ENCODE measurements at places on chromosomes 7 and 10.
A peak's percentile ranks its signal among the peaks of the same experiment; 100 is the strongest.

- DNase-seq, result peak; percentile 3
These were observed 50.6 kb downstream of the PRPF18 start for GRCh38 chr10:13637303-13637856.

DNA sequence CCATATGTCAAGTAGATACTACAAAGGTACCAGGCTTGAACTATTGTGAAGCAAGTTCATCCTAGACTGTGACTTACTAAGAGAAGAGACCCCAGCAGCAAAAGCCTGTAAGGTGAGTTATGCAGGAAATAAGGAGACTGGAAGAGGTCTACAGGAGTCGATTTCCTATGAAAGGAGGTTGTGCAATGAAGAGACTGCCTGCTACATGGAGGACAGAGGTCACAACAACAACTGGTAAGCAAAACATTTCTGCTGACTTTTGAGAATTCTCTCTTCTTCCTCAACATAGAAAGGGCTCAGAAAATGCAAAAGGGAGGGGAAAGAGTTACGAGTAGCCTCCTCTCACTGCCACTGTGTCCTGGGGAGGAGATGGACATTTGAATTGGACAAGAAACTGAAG, 42.4 kb downstream of the PDK4 start:
- no peak for DNase-seq

DNA sequence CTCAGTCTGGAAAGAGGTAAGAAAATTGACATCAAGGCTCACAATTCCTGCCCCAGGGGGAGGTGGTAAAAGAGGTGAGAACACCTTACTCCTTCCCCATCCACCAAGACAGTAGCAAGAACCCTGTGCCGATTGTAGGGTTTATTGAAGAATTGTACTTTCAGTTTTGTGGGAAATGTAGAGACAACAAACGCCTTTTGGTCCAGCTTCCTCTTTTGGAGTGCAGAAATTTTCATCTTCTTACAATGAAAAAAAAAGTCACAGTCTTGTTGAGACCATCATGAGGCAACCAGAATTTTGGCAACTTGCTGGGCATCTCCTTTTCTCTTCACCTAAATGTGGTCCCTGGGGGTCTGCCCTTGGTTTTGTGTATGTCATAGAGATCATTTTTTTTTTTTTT, 217.7 kb downstream of the TMEM178B start:
- no peak for DNase-seq

DNA sequence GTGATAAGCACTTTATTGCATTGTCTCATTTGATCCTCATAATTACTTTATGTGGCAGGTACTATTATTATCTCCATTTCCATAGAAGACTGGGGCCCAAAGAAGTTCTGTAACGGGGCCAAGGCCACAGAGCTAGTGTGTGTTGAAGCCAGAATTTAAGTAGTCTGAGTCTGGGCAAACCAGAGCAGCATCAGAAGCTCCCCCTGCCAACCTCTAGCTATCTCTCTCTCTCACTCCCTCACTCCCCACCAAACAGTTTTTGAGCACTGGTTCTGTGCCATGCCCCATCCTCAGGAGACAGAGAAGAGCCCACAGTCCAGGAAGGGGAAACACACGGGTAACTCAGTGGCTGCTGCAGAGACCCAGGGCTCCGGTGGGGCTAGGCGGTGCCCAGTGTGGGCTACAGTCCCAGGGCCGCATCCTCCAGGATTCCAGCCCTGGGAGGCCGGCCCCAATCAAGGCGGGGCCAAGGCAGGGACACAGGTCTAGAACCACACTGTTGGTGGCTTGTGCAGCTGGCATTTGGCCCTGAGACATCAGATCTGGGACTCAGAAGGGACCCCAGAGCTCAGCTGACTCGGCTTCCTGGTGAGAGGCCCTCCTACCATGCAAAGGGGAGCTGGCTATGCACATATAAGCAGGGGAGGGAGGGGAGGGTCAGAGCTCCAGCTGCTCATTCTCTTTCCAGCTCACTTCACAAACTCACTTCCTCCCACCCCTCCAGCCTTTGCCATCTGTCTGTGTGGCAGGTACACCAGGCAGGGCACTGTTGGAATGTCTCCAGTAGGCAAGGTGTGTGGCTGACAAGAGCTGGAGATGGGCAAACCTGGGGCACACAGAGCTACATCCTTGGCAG, 34.4 kb downstream of the COL13A1 start:
- no peak for DNase-seq

DNA sequence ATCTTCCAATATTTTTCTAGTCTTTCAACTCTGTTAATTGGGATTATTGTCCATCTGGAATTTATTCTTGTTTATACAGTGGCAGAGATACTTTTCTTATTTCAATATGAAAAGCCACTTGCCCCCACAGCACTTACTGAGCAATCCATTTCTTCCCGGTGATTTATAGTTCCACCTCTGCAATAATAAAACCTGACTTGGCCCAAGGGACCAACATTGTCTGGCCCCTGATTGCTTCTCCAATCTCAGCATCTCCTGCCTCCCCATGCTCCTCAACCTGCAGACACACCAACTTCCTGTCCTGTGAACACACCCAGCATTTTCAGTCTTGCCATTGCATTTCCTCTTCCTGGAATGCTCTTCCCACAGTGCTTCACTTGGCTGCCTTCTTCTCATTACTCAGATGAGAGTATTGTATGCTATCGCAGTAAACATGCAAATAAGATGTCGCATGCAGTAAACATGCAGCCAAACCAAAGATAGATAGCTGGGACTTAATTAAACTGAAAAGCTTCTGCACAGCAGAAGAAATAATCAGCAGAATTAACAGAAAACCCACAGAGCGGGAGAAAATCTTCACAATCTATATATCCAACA, 19.5 kb downstream of the ITGA8 start:
- no peak for DNase-seq

DNA sequence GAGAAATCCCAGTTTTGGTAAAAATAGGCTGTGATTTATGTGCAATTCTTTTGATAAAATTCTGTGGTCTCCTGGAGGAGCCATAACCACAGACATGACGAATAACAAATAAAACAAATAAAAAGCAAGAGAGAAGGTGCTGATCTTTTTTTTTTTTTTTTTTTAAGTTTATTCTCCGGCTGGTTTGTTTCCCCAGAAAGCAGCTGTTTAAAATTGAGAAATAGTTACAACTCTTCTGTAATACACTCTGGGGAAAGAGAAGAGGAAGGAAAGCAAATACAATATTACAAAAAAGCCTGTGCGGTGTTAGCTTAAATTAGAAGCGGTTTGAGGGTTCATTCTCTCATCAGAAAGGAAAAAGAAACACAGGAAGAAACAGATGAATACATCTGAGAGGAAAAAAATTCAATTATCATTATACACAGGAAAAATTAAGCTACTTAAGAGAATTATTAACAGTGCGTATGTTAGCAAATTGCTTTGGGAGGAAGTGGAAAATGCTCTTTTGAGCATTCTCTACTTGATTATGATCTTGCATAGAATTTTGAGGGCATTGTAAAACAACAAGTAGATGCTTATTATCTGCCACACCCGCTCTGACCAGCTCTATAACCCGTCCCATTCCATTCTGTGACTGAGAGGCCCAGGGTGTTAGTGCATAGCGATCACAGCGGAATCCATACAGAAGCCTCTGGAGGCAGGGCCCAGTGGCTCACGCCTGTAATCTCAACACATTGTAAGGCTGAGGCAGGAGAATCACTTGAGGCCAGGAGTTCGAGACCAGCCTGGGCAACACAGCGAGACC, 40.6 kb upstream of the WAC start:
- DNase-seq, result no peak

- no peak for DNase-seq
These were observed 133.1 kb downstream of the SNX13 start for GRCh38 chr7:17807242-17807641.

DNA sequence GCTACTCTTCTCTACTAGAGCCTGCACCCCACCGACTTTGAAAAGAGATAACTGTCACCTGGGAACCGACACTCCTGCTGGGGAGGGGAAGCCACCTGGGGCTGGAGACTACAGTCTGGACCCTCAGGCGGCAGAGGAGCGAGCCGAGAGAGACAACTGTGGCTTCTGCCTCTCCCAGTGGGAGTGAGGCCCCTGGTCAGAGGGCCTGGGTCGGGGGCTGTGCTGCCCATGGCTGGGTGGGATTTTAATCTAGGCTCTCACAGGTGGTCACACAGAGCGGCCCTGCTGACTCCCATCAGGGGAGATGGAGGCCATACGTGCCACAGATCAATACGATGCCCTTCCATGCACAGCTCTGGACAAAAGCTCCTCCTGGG, 372.1 kb downstream of the DNAJB6 start:
- DNase-seq, result no peak

- peak; percentile 8 for DNase-seq
These were observed 83.2 kb downstream of the HECTD2 start for GRCh38 chr10:91493313-91493712.

- DNase-seq, result no peak
These were observed 100.2 kb downstream of the ACTR3B start for GRCh38 chr7:152859781-152860191.

DNA sequence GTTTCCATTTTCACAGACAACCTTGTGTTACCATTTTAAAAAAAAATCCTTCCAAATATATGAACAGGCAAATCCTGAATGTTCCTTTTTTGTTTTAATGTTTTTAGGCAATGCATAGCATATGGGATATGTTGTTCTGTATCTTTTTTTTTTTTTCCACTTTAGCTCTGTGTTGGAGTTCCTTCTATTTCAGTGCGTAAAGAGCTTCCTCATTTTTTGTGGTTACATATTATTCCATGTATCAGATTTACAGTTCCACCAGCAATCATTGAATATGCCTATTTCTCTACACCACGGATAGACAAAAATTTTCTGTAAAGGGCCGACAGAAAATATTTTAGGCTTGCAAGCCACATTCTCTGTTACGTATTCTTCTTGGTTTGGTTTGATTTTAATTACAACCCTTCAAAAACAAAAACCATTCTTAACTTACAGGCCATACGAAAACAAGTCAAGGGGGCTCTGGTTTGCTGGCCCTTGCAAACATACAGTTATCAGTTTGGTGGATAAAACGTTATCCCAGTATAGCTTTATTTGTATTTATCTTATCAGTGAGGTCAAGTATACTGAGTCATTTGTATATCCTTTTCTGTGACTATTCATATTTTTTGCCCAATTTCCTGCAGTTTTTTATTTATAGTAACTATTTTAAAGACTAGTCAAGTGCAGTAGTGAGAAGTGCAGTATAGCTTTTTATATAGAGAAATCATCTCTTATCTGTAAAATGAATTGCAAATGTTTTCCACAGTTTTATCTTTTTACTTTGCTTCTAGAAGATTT, 55.7 kb downstream of the RALA start:
- no peak for DNase-seq

- no peak for DNase-seq
These were observed 69.8 kb upstream of the PRKCQ start for GRCh38 chr10:6649903-6650302.

DNA sequence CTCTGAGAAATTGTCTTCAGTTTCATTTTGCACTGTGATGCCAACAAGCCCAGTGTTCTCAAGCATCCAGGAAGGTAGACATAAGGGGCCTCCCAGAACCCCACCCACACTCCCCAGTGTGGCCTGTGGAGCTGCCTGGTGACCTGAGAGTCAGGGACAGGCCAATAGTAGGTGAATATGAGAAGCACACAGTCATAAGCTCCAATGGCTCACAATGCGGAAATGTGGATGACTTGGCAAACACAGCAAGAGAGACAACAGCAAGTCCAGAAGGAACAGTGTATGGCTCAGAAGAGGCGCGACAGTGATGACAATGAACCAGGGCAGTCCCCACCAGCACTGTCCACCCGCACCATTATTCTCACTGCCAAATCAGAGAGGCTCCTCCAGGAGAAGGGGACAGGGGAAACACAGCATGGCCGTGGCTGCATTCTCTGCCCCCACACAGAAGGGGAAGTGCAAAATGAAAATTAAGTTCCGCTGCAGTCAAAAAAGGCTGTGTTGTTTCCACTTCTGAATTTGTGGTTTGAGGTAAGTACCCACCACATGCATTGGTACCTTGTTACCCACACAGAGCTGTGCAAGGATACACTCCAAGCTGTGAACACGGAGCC, 419.8 kb downstream of the GRID1 start:
- no peak for DNase-seq

DNA sequence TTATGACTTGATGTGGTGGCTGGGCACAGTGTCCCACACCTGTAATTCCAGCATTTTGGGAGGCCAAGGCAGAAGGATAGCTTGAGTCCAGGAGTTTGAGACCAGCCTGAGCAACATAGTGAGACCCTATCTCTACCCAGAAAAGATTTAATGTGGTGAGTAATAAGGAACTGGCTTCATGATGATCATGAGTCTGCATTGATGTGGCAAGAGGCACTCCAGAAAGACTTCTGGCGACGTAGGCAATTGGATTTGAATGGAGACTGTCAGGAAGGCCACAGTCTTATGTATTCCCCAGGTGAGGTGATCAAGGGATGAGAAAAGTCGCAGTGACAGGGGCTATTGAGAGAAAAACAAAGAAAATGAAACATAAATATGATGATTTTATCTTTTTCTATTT, 138.0 kb downstream of the CACNB2 start:
- DNase-seq, result no peak

DNA sequence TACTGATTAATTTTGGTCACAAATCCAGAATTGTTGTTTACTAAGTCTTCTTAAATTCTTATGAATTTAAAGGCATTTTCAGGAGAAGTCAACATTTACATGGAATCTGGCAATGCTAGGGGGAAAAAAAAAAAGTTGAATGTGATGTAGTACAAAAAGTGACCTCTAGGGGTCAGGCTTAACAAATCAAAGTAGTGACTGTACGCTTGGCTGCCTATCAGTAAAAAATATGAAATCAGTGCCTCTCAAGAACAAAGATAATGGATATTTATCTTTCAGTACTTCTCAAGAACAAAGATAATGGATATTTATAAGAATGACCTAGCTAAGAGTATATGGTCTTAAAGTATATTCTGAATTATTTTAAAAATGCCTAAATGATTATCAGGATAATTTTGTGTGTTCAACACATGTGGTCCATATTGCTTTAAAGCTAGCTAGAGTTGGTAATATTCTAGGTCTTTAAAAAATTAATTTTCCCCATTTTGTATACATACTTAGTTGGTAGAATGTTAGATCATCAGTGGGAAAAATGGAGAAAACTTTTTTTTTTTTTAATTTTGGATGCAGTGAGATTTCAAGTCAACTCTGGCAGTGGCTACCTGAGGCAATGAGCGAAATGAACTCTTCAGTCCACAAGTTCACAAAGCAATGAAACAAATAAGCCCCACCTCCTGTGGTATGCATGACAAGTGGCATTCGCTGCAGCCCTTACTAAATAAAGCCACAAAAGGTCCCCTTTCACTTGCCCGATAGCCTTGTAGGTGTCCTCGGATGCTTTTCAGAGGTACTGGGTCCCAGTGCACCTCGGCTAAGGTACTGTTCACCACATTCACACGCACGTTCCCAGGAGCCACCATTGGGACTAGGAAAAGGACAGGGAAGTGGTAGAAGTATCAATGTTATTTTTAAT, 51.2 kb upstream of the LAMB4 start:
- no peak for DNase-seq

- no peak for DNase-seq
These were observed 221.5 kb downstream of the MBL2 start for GRCh38 chr10:52551046-52551445.

DNA sequence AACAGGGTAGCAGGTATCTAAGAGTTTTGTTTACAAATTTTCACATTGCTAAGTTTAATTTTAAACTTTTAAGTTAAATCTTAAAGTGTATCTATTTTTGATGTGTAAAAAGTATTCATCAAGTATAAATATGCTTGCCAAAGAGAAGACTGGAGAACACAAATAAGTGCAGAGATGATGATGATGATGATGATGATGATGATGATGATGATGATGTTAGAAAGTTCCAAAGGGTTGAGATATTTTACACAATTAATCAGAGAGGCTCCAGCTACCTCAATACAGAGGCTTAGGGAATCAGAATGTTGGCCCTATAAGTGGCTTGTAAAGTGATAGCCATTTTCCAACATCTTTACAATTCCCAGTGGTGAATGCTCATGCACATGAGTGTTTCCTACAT, 209.0 kb upstream of the NPVF start:
- DNase-seq, result no peak

GRCh38 chr10:5963071-5963470, 14.3 kb downstream of the IL15RA start:
- no peak for DNase-seq
